ENCODE measurements at places on chromosomes 7 and 10. TPM values are rescaled to one million over a fixed set of nuclear protein-coding genes. Genes with fewer than 3 reads are reported as not detected.

ANKRD7 gene
- total RNA-seq: 1.2 TPM

SLIT1 gene
- total RNA-seq: 0.13 TPM

CHST3 gene
- 24.1 TPM for total RNA-seq

GPR26 gene
- not detected for total RNA-seq

PON3 gene
- total RNA-seq: 1.2 TPM

AKR1C8 gene
- not detected for total RNA-seq

SUN3 gene
- total RNA-seq: not detected

FOXI2 gene
- 0.42 TPM for total RNA-seq

TRA2A gene
- total RNA-seq: 24.9 TPM

GHRHR gene
- not detected for total RNA-seq

HHEX gene
- total RNA-seq: 4.6 TPM

RBM48 gene
- 8.3 TPM for total RNA-seq

ZNF107 gene
- 2.9 TPM for total RNA-seq

GRCh38 chr7:113321201-113321600 lies 202.8 kb upstream of the SMIM30 start:
- H3K27me3 ChIP-seq: no peaks in the 10 kb centered on the region
- DNase-seq: no peak
- H3K36me3 ChIP-seq: no peaks in the 10 kb centered on the region
- H3K27ac ChIP-seq: no peak overlapping the region
- no peak overlapping the region for H3K4me3 ChIP-seq

DNA sequence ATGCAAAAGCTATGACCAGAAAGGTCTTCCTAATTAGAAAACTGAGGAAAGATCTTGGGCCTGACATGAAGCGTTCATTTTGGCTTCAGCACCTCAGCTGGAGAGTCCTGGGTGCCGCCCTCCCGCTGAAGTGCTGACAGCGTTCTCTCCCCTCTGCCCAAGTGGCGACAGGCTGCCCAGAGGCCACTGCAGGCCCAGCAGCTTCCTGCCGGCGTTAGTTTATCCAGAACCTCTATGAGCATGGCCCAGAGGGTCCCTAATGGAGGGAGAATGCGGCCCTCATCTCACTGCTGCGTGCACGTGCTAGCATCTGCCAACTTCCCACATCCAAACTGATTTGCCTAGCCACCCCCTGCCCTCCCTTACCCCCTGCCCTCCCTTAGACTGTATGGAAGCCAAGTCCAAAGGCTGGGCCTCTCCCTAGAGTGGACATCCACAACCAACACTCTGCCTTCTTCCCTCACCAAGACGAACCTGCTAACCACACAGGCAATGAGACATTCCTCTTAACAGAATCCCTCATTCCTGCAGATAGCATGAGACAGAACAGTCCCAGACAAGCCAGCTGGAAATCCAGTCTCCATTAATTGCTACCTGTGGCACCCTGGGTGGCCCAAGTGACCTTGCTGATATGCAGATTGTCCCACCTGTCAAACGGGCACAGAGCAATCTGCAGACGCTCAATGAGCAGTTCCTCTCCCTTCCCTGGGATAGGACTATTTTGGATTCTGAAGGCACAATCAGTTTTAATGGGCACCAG lies 108.4 kb downstream of the C10orf90 start:
- DNase-seq: peak; percentile 89
- no peak overlapping the region for H3K4me3 ChIP-seq
- peaks cover 5% of the 10 kb centered on the region for H3K4me1 ChIP-seq
- H3K27ac ChIP-seq: no peak overlapping the region
- no peaks in the 10 kb centered on the region for H3K36me3 ChIP-seq
- H3K27me3 ChIP-seq: peaks cover 12% of the 10 kb centered on the region

- no peaks in the 10 kb centered on the region for H3K36me3 ChIP-seq
- peaks cover 13% of the 10 kb centered on the region for H3K4me1 ChIP-seq
- H3K4me3 ChIP-seq: no peak overlapping the region
- no peaks in the 10 kb centered on the region for H3K27me3 ChIP-seq
- DNase-seq: no peak
- H3K27ac ChIP-seq: no peak overlapping the region
Measured at GRCh38 chr10:6124666-6125065, 35.8 kb downstream of the RBM17 start.

- H3K4me3 ChIP-seq: no peak overlapping the region
- H3K27me3 ChIP-seq: no peaks in the 10 kb centered on the region
- H3K27ac ChIP-seq: no peak overlapping the region
- no peaks in the 10 kb centered on the region for H3K4me1 ChIP-seq
Measured at GRCh38 chr7:133475655-133476054, 222.8 kb downstream of the EXOC4 start.

DNA sequence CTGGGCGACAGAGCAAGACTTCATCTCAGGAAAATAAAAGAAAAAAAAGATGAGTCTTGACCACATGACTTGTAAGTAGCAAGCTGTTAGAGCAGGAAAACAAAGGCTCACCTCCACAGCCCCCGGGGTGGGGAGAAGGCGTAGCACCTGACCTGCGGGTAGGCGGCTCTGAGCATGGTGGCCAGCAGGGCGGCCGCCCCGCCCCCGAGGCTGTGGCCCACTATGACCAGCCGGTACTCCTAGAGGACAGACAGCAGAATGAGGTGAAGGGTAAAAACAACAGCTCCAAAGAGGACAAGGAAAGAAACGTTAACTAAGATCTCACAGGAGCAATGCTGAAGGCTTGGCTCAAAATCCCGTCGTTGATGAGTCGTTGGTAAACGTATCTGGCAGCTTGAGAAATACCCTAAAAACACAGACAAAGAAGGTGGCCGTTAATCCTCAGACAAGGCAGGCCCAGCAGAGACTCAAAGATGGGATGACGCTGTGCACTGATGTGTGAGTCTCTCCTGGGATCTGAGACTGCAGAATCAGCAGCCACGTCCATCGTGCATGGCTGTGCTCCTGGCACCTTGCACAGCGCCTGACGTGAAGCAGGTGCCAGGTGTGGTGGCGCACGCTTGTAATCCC lies 31.1 kb downstream of the DAGLB start:
- H3K27ac ChIP-seq: no peak overlapping the region
- no peaks in the 10 kb centered on the region for H3K27me3 ChIP-seq
- H3K4me1 ChIP-seq: no peaks in the 10 kb centered on the region
- H3K36me3 ChIP-seq: peaks cover 73% of the 10 kb centered on the region
- H3K4me3 ChIP-seq: no peak overlapping the region

GRCh38 chr10:21212348-21212747 lies 313.1 kb downstream of the SKIDA1 start:
- no peaks in the 10 kb centered on the region for H3K4me1 ChIP-seq
- no peaks in the 10 kb centered on the region for H3K27me3 ChIP-seq
- no peaks in the 10 kb centered on the region for H3K36me3 ChIP-seq
- H3K27ac ChIP-seq: no peak overlapping the region

DNA sequence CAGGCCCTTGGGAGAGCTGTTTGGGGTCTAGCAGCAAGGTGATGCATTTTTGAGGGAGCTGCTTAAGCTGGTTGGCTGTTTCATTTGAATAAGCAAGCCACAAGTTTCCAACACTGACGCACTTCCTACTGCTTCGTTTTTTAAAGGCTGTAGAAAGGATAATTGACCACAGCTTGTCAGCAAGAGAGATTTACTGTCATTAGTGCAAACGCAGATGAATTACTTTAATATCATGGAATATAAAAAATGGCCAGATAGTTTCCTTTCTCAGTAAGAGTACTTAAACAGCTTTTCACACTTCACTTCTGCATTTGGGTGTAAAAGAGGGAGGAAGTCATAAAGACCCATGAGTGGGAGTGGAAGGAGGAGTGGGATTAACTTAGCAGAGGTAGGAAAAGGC lies 61.5 kb downstream of the FZD1 start:
- no peak for DNase-seq
- H3K4me3 ChIP-seq: no peak overlapping the region
- H3K27me3 ChIP-seq: no peaks in the 10 kb centered on the region
- no peak overlapping the region for H3K27ac ChIP-seq

DNA sequence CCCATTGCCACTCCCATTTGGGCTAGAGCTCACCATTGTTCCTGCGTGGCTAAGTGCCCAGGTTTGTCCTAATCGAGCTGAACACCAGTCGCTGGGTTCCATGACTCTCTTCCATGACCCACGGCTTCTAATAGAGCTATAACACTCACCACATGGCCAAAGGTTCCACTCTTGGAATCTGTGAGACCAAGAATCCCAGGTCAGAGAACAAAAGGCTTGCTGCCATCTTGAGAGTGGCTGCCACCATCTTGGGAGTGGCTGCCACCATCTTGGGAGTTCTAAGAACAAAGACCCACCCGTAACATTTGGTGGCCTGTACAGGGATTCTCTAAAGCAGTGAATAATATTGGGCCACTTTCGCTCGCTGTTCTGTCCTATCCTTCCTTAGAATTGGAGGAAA lies 37.0 kb downstream of the AKR1B15 start:
- H3K36me3 ChIP-seq: no peaks in the 10 kb centered on the region
- no peak overlapping the region for H3K27ac ChIP-seq
- no peak overlapping the region for H3K4me3 ChIP-seq

GRCh38 chr7:38413784-38414183 lies 140.3 kb upstream of the TARP start:
- H3K4me1 ChIP-seq: no peaks in the 10 kb centered on the region
- H3K36me3 ChIP-seq: no peaks in the 10 kb centered on the region
- DNase-seq: no peak

DNA sequence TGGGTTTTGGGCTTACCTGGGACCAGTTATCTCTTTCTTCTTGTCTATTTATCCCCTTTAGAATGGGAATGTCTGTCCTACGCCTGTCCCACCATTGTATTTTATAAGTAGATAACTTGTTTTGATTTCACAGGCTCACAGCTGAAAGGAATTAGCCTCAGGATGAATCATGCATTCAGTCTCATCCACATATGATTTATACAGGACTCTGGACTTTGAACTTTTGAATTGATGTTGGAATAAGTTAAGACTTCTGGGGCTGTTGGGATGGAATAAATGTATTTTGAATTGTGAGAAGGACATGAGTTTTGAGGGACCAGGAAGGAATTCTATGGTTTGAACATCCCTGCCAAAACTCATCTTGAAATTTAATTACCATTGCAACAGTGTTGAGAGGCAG lies 112.6 kb downstream of the AMPH start:
- H3K27ac ChIP-seq: no peak overlapping the region
- H3K27me3 ChIP-seq: no peaks in the 10 kb centered on the region
- no peak overlapping the region for H3K4me3 ChIP-seq

GRCh38 chr7:101156277-101156676 lies 2.0 kb downstream of the AP1S1 start:
- H3K27ac ChIP-seq: no peak overlapping the region
- H3K36me3 ChIP-seq: peaks cover 25% of the 10 kb centered on the region
- H3K4me3 ChIP-seq: no peak overlapping the region
- peaks cover 6% of the 10 kb centered on the region for H3K27me3 ChIP-seq
- no peak for DNase-seq

GRCh38 chr7:87144173-87144657 lies 8.0 kb upstream of the DMTF1 start:
- no peak for DNase-seq
- no peak overlapping the region for H3K27ac ChIP-seq
- no peaks in the 10 kb centered on the region for H3K36me3 ChIP-seq
- no peak overlapping the region for H3K4me3 ChIP-seq

DNA sequence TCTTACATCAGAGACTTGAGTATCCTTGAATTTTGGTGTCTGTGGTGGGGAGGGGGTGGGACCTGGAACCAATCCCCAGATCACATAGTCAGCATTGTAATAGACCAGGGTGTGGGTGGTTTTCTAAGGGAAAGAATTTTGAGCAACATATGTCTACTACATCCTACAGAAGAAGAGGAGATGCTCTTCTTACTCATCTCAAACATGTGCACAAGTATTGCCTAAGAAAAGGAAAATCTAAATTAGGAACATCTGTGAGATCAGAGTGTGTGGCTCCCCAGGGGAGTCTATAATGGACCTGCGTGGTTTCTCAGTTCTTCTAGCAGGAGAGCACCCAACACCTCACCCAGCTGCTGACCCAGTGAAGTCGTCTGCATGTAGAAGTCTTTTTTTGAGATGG lies 148.8 kb downstream of the CCDC3 start:
- H3K4me1 ChIP-seq: peaks cover 4% of the 10 kb centered on the region
- no peaks in the 10 kb centered on the region for H3K27me3 ChIP-seq
- no peak for DNase-seq
- no peaks in the 10 kb centered on the region for H3K36me3 ChIP-seq
- H3K4me3 ChIP-seq: no peak overlapping the region

GRCh38 chr7:97145068-97145467 lies 27.6 kb downstream of the SDHAF3 start:
- H3K27ac ChIP-seq: no peak overlapping the region
- H3K4me1 ChIP-seq: no peaks in the 10 kb centered on the region
- H3K36me3 ChIP-seq: no peaks in the 10 kb centered on the region

DNA sequence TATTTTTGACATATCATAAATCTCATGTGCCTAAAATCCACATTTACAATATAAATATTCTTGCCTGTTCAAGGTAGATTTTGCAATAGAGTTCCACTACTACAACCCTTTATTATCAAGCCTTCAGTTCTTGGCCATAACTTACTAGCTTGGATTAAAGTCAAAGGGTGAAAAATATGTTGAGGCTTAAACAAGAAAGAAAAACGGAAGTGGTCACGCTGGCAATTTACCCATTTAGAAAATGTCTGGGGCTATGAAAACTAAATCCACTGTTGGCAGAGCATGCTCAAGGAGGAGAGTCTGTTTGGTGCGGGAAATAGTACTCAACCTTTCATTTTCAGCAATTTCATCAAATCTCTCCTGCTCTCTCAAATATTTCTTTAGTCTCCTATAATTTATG lies 209.8 kb upstream of the RHOBTB1 start:
- no peaks in the 10 kb centered on the region for H3K27me3 ChIP-seq
- no peaks in the 10 kb centered on the region for H3K36me3 ChIP-seq
- no peak for DNase-seq
- H3K27ac ChIP-seq: no peak overlapping the region
- H3K4me1 ChIP-seq: no peaks in the 10 kb centered on the region

DNA sequence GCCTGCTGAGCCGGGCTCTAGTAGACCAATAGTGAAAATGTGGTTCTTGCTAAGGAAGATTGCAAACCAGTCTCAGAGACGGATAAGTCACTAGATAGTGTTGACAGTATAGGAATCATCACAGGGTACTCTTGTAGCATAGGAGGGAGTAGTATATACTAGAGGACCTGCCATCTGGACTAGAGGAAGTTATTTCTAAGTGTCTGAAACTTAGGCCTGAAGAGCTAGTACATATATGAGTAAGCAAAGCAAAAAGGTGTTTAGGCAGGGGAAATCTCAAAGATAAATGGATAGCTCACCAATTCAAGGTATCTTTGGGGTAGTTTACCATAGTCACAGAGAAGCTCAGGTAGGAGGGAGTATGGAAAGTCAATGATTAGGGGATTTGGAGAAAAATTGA lies 428.1 kb downstream of the CNTNAP2 start:
- DNase-seq: no peak
- no peaks in the 10 kb centered on the region for H3K36me3 ChIP-seq
- H3K27me3 ChIP-seq: no peaks in the 10 kb centered on the region
- no peak overlapping the region for H3K27ac ChIP-seq
- no peak overlapping the region for H3K4me3 ChIP-seq

All from esophagus muscularis mucosa (tissue), 4 donors.